ENCODE measurements at places on chromosomes 1 and 21. TPM values are rescaled to one million over a fixed set of nuclear protein-coding genes. Genes with fewer than 3 reads are reported as not detected.
A peak's percentile ranks its signal among the peaks of the same experiment; 100 is the strongest.

DNA sequence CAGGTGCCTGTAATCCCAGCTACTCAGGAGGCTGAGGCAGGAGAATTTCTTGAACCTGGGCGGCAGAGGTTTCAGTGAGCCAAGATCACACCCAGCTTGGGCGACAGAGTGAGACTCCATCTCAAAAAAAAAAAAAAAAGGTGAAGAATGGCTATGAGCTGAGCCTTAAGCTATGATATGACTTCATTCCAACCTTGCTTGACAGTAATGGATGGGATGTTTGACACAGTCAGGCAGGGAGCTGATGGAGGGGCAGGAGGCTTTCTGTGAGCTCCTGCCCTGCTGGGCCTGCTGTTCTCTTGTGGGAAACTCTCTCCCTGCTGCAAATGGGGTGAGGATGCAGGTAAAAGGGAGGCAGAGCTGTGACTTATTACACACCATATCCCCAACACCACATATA, 27.6 kb downstream of the NCF2 start:
- DNase-seq = no peak

GRCh38 chr1:209860293-209860881, 32.6 kb downstream of the UTP25 start:
- peak; percentile 83 for DNase-seq

The DAB1 gene
- not detected for total RNA-seq

The NME7 gene
- 8.5 TPM for total RNA-seq

DNA sequence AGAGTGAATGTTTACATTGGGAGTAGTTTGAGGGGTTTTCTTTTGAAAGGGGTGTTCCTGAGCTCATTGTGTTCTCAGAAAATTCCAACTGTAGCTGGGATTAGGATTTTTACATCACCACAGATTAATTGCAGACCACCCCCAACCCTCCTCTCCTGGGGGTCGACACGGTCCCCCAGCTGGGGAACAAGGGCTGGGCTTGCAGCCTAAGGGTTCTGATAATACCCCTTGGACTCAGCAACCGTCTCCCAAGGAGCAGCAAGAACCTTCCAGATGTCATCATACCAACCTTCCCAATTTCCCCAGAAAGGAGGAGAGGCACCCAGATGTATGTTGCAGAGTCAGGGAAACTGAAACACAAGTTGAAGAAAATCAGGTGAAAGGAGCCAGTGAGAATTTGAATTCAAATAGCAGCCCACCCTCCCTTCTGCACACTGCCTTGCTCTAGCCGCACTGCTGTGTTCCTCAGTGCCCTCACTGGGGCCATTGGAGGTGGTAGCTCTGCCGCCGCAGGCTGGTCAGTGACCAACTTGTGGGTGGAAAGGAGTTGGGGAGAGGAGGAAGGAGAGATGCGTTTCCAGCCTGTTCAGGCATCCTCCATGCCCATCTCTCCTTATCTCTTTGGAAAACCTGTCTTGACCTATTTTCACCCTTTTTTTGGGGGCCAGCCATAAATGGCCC, 14.7 kb upstream of the IGFN1 start:
- no peak for DNase-seq

The FNDC5 gene
- total RNA-seq = not detected

DNA sequence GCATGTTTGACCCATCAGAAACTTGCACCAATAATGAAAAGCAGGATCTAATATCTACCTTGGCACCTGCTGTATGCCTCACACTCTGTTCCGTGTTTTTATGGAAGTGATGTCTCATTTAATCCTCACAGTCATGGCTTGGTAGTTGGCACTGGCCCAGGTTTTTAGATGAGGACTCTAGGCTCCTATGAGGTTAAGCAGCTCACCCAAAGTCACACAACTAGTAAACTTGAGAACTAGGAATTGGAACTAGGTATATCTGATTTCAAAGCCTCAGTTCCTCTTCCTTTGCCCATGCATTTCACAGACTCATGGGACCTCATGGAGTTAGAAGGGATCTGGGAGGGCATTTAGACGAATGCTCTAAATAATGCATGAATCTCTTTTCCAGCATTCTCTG, 21.3 kb upstream of the TARBP1 start:
- peak; percentile 76 for DNase-seq

The MYCL gene
- not detected for total RNA-seq

The COL8A2 gene
- not detected for total RNA-seq

The CD58 gene
- 4.2 TPM for total RNA-seq

The RNF19B gene
- 13.3 TPM for total RNA-seq

The CYP2J2 gene
- 2.3 TPM for total RNA-seq

- DNase-seq = no peak
Measured at GRCh38 chr1:53198241-53198651, 1.6 kb downstream of the CPT2 start.

- no peak for DNase-seq
Measured at GRCh38 chr1:50271337-50271736, 151.9 kb downstream of the DMRTA2 start.

GRCh38 chr1:89894210-89895201, 73.7 kb downstream of the LRRC8D start:
- no peak for DNase-seq

GRCh38 chr1:57204942-57205787, 218.7 kb downstream of the DAB1 start:
- DNase-seq = no peak

The CD247 gene
- total RNA-seq = 78.3 TPM

GRCh38 chr21:43992121-43992520, 20.0 kb upstream of the TRAPPC10 start:
- DNase-seq = no peak

GRCh38 chr1:5839161-5839880, 152.9 kb downstream of the NPHP4 start:
- DNase-seq = no peak

GRCh38 chr1:18536915-18537314, 56.2 kb downstream of the KLHDC7A start:
- no peak for DNase-seq

The KCNE1 gene
- total RNA-seq = not detected

DNA sequence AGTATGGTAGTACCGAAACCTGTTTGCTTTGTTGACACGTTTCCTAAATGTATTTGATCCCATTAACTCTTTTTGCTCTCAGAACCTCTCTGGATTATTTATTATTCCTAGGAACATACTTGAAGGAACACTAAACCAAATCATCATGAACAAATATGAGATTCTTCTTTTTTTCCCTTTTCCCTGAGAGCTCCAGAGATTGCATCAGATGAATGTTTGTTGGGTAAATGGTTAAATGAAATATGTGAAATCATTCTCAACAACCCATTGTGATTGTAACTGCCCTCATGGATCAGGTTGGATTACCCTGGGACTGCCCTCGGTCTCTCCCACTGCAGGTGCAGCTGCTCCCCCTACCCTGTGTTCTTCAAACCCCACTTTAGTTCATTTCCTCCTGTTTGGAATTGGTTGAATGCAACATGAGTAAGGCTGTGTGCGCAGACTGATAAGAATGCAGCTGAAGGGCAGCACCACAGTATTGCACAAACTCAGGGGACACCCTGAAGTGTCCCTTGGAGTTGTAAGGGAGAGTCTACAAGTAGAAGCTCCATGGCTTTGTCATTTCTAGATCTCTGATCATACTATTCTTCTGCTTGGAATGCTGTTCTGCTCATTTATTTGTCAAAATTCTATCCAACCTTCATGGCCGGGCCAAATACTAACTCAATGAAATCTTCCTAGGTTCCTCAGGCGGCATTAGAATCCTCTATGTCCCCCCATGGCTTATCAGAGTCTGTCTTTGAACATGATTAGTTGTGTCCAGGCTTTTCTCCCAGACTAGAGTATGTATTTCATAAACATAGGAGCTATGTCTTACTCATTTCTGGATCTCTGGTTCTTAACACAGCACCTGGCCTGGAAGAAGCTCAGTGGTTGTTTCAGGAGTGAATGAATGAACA, 47.1 kb upstream of the NEK2 start:
- no peak for DNase-seq

- no peak for DNase-seq
Measured at GRCh38 chr1:226646026-226646869, 92.8 kb downstream of the ITPKB start.

GRCh38 chr1:247680171-247680570, 632 bp upstream of the OR13G1 start:
- no peak for DNase-seq

GRCh38 chr21:44431300-44431699, 24.0 kb upstream of the LRRC3 start:
- no peak for DNase-seq

DNA sequence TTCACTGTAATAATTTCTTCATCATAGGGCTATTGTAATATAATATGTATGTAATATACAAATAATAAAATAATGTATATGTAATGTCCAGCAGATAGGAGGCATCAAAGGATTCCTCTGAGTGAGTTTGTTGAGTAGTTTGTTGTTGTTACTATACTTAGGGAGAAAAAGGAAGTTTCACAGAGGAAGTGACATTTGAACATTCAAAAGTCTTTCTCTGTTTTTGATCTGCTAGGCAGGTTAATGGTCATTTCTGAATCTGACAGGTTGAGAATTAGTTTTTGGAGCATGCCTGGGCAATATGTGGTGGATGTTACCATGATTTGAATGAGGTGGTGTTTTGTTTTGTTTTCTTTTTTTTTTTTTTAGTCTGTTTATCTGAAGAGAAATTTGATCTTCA, 102.1 kb downstream of the NRDC start:
- no peak for DNase-seq

GRCh38 chr1:38489844-38490270, 369.7 kb downstream of the RRAGC start:
- DNase-seq = peak; percentile 64

The CLCA1 gene
- not detected for total RNA-seq

The C8B gene
- total RNA-seq = not detected

The MARK1 gene
- not detected for total RNA-seq

GRCh38 chr1:27577504-27578188, 26.3 kb downstream of the AHDC1 start:
- no peak for DNase-seq

DNA sequence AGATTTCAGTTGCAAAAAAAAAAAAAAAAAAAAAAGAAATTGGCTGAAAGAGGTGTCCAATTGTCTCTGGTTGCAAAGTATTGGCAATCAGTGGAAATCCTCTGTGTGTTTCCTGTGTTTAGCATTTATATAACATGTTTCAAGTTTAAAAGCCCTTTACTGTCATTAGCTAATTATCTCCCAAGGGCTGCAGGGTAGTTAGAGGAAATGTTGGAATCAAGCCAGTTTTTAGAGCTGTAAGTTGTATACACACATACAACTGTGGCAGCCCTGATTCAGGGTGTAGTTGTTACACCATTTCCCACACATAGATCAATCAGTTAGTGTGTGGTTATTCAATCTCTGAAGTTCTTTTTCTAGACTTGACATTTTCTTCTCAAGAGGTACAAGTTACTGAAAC, 8.9 kb upstream of the ZNF326 start:
- DNase-seq = no peak

DNA sequence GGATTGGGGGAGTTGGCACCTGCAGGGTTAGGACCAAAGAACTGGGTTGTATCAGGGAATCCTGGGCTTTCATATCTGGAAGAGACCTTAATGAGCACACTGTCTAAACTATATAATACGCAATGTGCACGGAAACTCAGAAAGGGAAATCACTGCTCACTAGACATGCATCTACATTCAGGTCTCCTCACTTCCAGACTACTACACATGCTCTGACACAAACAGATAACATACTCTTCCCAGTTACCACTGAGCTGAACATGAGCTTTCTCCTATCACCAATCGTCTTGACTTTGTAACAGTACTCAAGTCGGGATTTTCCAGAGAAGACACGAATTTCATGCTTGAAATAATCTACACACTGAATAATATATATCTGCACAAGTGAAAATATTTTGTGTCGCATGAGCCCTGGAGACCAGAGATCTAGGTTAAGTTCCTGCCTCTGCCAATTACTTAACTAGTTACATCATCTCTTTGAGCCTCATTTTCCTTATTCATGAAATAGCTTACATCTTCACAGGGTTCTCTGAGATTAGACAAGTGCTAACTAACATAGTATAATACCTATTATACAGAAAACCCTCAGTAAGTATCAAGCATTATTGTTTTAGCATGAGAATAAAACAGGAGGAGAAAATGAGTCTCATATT, 101.1 kb downstream of the JAK1 start:
- DNase-seq = no peak

DNA sequence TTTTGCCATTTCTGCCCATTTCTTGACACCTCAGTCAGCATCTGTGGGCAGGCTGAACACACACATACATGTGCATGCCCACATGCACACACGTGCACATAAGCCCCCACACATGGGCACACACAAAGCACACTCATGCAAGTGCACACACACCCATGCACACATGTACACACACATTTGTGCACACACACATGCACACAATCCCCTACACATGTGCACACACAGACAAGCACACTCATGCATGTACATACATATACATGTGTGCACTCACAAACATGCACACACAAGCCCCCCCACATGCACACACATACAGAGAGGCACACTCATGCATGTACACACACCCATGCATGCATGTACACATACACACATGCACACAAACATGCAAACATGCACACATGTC, 83.5 kb upstream of the ACTRT2 start:
- no peak for DNase-seq

DNA sequence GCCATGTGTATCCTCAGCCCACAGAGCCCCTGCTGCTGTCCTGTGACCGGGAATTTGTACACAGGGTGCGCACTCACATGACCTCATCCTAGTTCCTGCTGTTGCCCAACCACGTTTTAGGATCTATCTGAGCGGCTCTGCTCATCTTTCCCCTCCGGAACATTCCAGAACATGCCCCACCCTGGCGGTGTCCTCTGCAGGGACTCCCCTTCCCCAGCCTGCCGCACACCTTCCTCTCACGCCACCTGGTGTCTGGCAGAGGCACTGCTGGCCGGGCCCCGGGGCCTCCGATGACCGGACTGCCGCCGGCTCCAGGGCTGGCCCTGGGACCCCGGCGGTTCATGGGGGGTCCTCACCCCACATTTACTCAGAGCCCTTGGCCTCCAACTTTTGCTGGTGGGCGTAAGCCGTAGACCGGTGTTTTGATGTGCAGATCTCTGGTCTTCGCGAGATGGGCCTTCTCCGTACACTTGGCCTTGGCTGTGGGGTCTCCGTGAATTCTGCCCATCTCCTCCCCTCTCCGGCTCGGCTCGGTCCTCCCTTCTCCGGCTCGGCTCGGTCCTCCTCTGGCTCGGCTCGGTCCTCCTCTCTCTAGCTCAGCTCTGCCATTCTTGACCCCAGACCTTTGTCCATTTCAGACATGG, 29.5 kb downstream of the ARHGEF16 start:
- peak; percentile 50 for DNase-seq

The NECTIN4 gene
- not detected for total RNA-seq

DNA sequence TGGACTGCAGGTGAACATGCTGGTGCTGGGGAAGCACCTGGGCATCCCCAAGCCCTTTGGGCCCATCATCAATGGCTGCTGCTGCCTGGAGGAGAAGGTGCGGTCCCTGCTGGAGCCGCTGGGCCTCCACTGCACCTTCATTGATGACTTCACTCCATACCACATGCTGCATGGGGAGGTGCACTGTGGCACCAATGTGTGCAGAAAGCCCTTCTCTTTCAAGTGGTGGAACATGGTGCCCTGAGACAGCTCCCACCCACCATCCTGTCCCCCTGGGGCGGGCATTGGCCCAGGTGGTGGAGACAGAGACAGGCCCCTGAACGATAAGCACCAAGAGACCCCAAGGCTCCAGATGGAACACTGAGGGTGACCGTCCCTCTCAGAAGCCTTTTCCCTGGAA, 25.2 kb upstream of the PADI4 start:
- DNase-seq = no peak

- no peak for DNase-seq
Measured at GRCh38 chr21:45294509-45295291, 7.0 kb upstream of the POFUT2 start.

Data from activated naive CD4-positive, alpha-beta T cell treated with anti-CD3 and anti-CD28 coated beads for 36 hours (primary cell).